Activated CD4-positive, alpha-beta T cell treated with anti-CD3 and anti-CD28 coated beads for 1 hour (primary cell): ENCODE measurements at places on chromosomes 7 and 10.

DNA sequence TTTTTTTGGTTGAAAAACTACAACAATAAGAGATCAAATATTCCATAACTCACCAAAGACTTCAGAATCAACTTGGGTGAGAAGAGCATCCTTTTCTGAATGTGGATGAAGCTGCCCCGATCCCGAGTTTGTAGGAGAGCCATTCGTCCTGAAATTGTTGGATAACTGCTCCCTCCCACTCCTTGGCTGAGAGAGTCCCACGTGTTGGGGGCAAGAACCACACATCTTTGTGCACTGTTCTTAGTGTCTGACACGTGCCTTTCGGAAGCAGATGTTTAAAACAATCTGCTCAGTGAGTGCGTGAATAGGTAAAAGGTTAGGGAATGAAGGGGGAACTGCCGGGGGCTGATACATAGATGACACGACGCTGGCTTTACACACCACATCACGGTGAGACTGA is 575.7 kb downstream of the PTPRN2 start:
- DNase-seq, result no peak

- DNase-seq, result no peak
Observed at GRCh38 chr10:60315311-60315710, 74.4 kb downstream of the ANK3 start.

- DNase-seq, result no peak
Observed at GRCh38 chr7:129925416-129926002, 27.3 kb downstream of the UBE2H start.

DNA sequence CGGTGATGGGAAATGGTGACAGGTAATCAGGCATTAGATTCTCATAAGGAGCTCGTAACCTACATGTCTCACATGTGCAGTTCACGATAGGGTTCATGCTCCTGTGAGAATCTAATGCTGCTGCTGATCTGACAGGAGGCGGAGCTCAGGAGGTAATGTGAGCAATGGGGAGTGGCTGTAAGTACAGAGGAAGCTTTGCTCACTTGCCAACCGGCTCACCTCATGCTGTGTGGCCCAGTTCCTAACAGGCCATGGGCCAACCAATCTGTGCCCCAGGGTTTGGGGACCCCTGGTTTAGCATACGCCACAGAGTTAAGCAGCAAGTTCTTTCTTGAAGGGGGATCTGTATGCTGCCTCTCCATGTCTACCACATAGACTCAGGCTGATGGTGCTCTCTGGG is 133.1 kb downstream of the IQUB start:
- DNase-seq, result no peak

DNA sequence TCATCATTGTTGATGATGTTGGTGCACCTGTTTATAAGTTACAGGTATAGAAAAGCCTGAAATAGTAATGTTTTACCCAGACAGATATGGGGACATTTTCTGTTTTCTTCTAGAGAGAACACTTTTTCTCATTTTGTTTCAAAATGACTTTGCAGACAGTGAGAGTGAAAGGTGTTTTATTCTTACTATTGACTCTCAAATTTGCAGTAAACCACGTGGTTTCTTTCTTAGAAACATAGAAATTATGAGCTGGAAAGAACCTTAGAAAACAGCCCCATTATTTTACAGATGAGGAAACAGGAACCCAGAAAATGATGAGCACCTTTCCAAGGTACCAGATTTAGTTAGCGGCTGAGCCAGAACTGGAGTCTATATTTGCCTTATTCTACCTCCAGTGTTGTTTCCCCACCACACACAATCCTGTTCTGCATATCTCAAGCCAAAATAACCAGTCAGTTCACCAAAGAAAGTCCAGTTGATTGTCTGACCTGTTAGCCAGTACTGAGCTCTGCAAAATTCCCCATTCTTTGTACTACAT is 138.9 kb upstream of the AHR start:
- DNase-seq, result no peak

GRCh38 chr7:30566596-30566995 is 28.1 kb upstream of the GARS1 start:
- DNase-seq, result no peak

DNA sequence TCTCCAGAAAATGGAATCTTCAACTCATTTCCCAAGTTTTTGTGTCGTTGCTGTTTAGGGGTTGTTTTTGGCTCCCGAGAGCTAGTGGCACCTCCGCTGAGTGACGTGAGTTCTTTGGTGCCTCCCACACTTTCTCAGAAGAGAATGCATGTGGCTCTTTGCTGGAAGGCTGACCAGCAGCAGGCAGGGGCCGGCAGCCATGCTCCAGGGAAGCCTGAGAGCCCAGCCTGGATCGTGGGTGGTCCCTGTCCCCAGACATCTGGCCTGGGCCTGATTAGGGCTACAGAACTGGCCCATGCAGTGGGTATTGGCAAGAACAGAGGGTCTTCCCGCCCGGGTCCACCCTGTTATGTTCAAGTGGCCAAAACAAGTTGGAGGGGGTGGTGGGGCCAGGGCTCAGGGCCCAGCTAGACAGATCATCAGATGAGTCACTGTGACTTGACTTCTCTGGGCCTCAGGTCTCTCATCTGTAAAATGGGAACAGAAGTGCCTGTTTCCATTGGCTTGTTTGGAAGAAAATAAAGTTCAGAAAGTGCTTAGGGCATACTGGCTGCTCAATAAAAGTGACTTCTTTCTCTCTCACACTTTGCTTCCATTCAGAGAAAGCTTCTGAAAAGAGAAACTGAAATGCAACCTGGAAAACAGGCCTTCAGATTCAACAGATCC is 83.1 kb downstream of the STRA8 start:
- no peak for DNase-seq

GRCh38 chr7:30731581-30731980 is 20.4 kb upstream of the INMT start:
- DNase-seq, result no peak

DNA sequence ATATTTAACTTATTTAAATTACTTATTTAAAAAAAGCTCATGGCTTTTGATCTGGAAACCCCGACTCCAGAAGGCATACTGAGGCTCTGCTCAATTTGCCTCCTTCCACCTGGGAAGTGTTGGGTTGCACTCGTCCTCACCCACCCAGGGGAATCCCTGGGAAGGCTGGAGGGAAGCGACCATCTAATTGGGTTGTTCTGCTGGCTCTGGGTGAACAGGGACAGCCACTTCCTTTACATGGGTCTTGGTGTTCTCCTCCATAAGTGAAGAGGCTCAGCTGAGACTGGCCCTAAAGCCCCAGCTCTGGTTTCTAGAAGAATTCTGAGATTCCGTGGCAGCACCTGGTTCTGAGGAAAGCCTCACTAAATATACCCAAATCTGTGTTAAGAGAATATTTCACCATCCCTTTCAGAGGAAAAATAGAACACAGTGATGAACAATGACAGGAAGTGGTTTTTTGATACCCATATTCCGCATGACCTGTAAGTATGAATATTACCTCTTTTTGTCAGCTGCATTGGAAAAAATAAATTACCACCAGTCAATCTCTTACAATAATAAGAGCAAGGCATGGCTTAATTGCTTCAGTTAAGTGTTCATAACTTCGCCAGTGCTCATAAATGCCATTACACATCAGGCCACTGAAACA is 131.1 kb upstream of the SHH start:
- DNase-seq, result no peak

GRCh38 chr7:54349229-54349628 is 192.9 kb upstream of the VSTM2A start:
- no peak for DNase-seq
